ENCODE measurements at places on chromosomes 16 and 17.

DNA sequence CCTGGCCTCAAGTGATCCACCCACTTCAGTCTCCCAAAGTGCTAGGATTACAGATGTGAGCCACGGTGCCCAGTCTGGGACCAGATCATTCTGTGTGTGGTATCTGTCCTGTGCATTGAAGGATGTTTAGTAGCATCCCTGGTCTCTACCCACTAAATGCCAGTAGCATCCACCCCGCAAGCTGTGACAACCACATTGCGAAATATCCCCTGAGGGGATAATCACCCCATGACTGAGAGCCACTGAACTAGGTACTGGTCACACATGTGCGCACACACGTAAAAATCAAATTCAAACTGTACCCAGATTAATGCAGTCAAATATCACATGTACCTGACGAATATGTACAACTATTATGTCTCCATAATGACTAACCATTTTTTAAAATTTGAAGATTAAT lies 35.8 kb downstream of the TEKT5 start:
- no peak for DNase-seq

DNA sequence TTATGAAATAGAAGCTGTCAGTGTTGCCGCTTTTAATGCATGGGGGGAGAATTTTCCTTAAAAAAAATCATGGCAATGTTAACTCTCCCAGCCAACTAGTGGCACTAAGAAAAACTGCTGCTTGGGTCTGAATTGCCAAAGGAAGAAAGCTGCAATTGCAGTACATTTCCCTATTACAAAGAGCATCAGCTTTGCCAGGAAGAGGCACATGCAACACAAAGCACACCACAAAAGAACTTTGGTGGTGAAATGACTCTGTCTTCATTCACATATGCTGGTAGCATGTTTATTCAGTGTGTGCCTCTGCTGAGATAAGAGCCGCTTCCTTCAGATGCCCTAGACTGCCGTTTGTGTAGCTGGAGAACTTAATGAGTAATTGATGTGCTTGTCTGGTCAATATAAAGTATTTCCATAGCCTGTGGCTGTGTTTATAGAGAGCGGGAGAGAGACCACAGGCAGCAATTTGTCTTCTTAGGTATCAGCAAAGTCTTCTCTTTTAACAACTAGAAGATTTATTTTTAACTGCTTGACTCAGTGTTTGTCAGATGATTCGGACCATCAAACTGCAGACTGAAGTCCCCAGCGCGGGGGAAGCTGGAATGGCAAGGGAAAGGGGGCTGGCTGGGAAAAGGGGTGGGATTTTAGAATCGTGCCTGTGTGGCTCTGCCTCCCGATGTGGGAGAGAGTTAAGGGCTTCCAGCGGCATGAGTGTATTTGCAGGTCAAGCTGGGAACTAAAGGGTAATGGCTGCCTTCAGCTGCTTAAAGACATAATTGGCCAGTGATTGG lies 115.1 kb downstream of the MRTFB start:
- peak; percentile 57 for DNase-seq

GRCh38 chr17:17666111-17666714 lies 15.0 kb upstream of the RAI1 start:
- no peak for DNase-seq

GRCh38 chr17:292016-292415 lies 60.6 kb downstream of the RPH3AL start:
- no peak for DNase-seq

DNA sequence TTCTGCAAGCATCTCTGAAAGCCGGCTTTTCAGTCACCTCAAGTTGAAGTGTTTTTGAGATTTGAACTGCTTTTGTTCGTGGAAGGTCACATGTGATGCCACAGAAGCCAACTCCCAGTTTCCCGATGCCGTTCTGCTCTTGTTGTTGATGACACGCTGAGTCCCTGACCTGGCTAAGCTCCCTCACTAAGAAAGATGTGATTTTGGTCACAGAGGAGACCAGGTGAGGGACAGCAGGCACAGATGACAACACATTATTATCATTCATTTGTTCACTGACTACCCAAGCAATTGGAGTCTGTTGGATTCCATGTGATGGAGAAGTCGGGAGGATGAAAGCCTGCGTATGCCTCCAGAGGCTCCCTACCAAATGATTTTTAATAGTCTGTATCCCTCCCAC lies 822.4 kb upstream of the RBFOX1 start:
- DNase-seq: no peak

DNA sequence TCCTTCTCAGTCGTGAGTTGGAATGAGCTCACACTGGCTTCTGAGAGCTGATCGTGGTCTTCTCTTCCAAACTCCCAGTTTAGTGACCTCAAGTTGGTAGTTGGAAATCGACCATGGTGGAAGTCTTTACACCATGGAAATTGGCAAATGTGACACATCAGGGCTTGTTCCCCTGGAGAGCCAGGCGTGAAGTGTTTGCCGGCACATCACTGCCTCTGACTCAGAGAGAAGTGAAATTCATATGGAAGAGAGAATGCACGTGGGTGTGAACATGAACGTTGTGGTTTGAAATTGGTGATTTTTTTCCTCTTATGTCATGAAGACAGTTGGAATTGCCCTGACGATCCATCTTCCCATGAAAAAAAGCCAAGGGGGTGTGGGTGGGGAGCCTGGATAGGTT lies 47.4 kb downstream of the AXIN2 start:
- DNase-seq: no peak

DNA sequence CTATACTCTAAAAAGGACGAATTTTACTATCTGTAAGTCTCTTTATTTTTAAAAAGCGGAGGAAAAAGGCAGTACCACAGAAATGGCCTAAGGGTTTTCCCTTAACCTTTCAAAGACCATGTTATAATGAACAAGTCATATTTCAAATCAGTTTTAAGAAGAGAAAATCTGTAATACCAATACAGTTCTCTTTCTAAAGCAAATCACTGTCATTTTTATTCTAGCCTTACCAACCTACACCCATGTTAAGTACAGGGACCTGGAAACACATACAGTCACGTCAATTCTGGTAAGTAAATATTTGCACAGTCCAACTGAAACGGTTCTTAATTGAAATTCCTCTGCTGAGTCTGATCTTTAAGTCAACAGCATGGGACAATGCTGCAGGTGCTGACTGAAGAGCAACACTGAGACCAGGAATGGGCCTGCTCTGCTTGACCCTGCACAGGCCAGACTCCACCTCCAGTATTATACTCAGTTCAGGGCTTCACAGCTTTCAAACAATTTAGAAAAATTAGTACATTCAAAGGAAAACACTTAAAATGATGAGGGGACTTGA lies 20.2 kb downstream of the MBTPS1 start:
- DNase-seq: no peak

DNA sequence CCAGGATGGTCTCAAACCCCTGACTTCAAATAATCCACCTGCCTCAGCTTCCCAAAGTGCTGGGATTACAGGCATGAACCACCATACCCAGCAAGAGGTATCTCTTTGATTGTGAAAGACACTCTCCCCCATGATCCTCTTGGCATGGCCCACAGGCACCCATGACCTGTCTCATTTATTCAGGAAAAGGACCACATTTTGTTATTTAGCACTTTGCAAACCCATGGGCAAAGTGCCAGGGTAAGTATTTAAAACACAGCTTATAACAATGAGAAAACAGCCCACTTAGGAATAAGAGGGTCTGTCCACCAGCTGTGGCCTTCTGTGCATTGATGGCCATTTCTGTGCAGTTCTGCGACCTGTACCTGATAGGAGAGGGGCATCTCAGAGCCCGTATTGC lies 12.8 kb upstream of the AKTIP start:
- DNase-seq: no peak

- no peak for DNase-seq
These were observed 2.8 kb upstream of the FUS start for GRCh38 chr16:31177136-31177535.

DNA sequence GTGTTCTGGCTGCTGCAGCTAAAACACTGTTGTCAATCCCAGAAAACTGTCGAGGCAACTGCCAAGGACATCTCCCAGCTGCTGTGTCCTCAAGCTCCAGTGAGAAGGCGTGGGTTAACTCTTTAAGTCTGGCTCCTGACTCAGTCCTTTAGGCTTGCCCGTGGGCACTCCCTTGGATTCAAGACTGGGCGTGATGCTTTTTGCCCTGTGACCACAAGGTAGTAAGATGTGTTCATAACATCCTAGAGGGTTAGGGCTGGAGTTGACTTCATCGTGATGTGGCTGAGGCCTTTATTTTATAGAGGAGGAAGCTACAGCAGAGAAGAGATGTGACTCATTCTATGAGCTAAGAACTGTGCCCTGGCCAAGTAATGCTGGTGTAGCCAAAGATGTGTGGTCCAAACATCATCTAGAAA lies 50.9 kb upstream of the TEKT3 start:
- DNase-seq: no peak

DNA sequence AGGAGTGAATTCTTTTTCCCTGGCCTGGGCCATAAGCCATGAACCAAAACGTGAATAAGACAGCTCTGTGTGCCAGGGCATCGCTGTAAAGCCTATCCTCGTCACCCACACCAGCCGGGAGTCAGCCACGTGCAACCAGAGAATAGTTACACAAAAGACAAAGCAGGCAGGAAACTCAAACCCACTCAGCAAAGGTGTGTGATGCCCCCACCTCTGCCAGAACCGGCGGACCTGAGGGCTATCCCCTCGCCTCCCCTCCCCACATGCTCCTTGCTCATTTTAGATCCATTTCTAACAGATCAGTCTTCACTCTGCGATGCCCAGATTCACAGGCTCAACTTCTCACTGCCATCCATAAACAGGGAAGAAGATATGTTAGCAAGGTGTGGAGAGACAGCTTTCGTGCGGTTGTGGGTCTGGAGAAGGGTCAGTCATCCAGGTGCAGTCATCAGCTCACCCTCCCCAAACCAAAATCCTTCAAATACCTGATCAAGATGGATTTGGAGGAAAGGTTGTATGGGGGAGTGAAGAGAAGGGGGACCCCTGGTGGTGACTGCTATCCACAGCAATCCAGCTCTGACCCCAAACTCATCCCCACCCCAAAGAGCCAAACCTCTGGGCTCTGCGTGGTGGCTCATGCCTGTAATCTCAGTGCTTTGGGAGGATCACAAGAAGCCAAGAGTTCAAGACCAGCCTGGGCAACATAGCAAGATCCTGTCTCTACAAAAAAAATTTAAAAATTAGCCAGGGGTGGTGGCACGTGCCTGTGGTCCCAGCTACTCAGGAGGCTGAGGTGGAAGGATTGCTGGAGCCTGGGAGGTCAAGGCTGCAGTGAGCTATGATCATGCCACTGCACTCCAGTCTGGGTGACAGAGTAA lies 219.2 kb downstream of the C16orf78 start:
- no peak for DNase-seq

DNA sequence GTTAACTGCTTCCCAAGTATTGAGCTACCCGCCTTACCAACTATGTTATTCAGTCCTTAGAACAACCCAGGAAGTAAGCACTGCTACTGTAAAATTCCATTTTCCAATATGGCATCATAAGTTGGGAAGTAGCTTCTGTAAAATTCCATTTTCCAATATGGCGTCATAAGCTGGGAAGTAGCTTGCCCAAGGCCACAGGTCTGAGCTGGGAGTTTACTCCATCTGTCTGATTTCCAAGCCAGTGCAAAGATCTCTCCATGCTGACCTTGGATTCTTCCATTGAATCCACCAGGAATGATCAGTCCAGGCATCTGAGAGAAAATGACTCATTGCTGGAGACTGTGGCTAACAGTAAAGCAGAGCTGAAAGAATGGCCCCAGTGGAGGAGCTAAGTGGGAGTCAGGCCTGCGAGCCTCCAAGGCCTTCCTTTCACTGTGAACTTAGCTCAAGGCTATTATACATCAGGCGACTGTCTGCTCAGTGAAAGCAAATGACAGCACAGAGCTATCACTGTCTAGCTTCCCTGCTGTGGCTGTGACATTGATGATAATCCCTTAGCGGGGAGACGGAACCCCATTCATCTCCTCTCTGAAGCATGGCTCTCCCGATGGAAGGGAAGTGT lies 430.4 kb downstream of the HAPSTR1 start:
- DNase-seq: no peak

DNA sequence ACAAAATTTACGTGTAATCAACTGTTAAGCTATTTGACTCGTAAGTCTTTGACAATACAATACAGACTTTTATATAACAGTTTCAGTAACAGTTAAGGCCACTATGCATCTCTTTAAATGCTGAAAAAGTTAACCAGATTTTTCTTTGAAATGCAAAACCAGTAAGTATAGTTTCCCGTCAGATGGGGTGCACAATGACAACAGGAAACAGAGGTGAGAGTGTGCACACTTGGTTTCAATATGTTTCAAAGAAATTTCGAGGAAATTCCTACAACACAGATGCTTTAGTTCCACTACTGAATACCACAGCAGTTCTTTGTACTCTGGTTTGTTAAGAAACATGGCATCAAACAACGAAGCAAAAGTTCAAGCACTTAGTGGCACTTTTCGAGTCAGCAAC lies 48.4 kb downstream of the RNF157 start:
- DNase-seq: no peak

GRCh38 chr17:41686281-41686680 lies 2.4 kb upstream of the EIF1 start:
- no peak for DNase-seq

- no peak for DNase-seq
These were observed 11.3 kb downstream of the YPEL2 start for GRCh38 chr17:59342681-59343131.

- DNase-seq: no peak
These were observed 16.1 kb upstream of the NAGS start for GRCh38 chr17:43988301-43988700.

Measured in dorsolateral prefrontal cortex (tissue), 122 donors.